M059J (cell line): ENCODE measurements at places on chromosomes 5 and 9.

DNA sequence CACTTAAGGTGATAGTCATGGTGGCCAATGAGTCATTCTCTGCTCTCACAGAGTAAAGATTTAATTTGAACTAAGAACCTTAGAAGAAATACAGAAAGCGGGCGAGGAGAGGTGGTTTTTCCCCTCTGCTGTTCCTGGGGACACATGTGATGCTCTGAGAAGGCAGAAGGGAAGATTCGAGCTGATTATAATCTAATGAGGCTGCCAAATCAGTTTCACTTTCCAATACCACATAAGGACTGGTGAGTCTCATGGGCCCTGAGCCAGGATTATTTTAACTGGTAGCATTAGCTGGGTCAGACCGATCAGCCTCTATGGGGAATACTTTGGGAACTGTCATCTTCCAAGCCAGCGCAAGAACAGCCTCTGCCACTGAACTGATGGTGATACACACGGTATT, 116.5 kb downstream of the SLC1A3 start:
- DNase-seq: peak; percentile 58

GRCh38 chr5:100827481-100827889, 75.6 kb downstream of the ST8SIA4 start:
- DNase-seq: no peak

GRCh38 chr9:126965077-126965476, 50.5 kb downstream of the RALGPS1 start:
- DNase-seq: no peak

- no peak for DNase-seq
Measured at GRCh38 chr5:173237875-173238220, 2.8 kb upstream of the NKX2-5 start.

GRCh38 chr5:67243349-67243748, 46.8 kb upstream of the CD180 start:
- DNase-seq: no peak

- DNase-seq: no peak
Measured at GRCh38 chr5:54357408-54358058, 47.2 kb upstream of the ARL15 start.

GRCh38 chr5:42718591-42718990, 38.0 kb upstream of the CCDC152 start:
- peak; percentile 74 for DNase-seq

DNA sequence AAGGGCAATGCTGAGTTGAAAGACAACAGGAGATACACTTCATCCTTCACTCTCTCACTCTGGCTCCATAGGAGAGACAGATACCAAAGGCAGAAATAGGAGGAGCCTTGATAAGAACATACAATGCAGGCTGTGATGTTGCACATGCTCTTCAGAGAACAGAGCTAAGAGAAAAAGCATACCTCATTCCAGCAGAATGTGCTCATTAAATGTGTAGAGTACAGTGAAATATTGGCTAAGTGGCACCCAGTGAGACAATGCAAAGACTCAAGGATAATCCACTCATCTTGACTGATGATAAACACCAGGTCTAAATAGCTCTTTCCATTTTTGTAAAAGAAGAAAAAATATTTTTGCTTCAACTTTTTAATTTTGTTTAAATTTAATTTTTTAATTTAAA, 139.7 kb downstream of the OR2K2 start:
- DNase-seq: no peak

GRCh38 chr5:102753889-102754766, 977 bp upstream of the PAM start:
- DNase-seq: peak; percentile 47

DNA sequence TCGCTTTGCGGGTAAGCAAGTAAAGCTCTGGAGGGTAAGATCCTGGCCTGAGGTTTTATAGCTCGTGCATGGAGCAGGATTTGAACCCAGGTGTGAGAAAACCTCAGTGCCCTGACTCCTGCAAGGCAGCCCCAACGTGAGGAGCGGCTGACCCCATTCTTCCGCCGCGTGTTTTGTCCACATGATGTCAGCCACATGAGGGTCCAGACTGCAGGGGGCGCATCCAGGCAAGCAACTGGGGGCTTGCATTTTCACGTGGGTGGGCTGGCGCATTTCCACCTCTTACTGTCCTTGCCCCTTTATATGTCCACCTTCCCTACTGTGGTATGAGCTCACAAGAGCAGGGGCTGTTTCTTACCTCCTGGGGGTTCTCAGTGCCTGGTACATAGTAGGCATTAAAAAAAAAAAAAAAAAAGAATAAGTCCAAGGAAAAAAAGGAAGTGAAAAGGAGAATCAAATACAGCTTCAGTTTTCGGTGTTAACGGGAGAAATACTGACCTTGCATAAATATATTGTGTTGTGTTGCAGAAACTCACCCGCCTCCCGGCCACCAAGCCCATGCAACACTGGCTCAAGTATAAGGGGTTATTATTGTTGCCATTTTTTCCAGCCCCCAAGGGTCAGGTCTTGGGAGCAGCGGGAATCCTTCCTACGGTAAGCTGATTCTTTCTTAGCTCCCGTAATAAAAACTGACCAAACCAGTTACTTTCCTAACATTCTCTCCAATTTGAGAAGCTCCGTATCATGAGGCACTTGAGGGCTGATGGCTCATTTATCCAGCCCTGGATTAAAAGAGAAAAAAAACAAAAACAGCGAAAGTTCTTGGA, 15.0 kb downstream of the TLX3 start:
- DNase-seq: no peak

DNA sequence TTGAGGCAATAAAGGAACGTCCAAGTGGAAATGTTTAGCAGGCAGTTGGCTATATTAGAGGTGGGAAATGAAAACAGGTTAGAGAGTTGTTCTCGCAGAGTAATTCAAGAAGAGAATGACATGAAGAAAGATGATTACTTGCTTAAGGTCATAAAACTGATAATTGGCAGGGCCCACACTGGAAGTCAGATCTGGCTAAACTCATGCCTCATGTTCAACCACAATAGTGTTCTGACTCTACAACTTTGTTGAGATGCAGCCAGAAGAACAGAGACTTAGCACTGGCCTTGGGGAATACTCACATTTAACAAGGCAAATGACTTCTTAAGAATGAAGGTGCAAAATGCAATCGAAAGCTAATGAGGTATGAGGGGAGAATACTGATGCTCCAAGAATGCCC, 27.2 kb upstream of the TNFSF8 start:
- no peak for DNase-seq

DNA sequence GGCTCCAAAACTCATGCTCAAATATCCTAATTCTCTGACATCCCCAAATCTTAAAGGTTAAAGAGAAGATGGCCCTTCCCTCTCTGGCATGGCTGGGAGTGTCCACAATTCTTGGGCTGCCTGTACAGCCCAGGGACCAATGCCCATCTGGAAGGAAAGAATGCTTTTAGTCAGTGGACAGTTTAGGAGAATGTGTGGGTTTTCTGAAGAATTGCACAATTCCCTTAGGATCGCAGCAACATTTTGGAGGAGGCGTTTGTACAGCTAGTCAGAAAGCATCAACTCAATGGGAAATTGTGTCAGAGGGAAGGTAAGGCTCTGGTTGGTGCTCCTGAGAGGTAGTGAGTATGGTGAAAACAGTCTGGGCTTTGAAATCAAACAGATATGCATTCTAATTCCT, 15.0 kb downstream of the FAM193B start:
- DNase-seq: no peak

- DNase-seq: no peak
Measured at GRCh38 chr5:149544028-149544420, 7.2 kb downstream of the CSNK1A1 start.

GRCh38 chr5:90144625-90145327, 264.8 kb downstream of the CETN3 start:
- peak; percentile 35 for DNase-seq

DNA sequence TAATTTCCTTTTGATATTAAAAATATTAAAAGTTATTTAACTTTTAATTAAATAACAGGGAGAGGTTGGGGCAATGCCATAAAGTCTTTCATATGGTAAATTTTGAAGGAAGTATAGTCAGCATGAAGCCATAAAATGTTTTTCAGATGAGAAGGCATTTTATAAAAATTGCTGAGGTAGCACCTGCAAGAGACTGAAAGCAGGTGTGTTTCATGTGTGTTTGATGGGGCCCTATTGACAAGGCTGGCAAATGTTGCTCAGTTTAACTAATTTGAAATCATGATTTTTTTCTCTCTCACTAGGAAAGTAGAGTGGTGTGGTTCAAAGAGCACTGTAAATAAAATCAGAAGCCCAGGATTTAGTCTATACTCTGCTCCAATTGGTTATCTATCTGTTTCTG, 805.8 kb upstream of the C9orf72 start:
- DNase-seq: no peak

DNA sequence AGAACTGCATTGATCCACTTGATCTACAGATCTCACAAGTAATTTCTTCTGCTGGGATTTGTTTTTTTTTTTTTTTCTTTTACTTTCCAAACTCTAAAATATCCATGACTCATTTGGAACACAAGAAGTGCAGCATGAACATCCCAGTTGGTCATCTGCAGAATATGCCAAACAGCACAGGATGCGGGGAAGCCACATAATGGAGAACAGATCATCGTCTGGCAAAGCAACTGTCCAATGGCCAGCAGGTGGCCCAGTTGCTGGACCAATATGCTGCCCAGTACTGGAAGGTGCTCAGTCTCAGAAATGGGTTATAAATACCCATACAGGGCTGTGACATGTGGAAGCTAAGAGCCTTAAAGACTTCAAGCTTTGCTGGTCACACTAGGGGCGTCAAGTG, 221.3 kb upstream of the TAS2R1 start:
- DNase-seq: peak; percentile 91

DNA sequence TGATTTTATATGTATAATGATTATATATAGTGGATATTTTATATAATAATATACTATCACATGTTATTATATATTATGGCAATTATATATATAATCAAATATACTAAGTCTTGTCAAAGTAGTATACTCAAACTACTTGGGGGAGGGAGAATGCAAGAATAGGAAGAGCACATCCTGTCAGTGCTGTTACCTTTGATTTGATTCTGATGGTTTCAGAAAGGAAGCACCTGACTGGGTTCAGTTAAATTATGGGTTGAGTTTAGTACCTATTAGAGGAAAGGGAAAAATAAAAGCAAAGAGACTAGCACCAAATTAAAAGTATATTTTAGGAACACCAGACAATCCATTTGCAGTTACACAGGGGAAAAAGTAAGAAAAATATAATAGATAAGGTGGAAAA, 107.6 kb downstream of the GRIA1 start:
- DNase-seq: no peak

GRCh38 chr5:89560696-89561095, 677.7 kb upstream of the MEF2C start:
- DNase-seq: peak; percentile 78

- DNase-seq: peak; percentile 37
Measured at GRCh38 chr5:134503937-134504437, 21.5 kb upstream of the JADE2 start.

GRCh38 chr9:5511476-5511875, 1.1 kb downstream of the PDCD1LG2 start:
- peak; percentile 49 for DNase-seq

DNA sequence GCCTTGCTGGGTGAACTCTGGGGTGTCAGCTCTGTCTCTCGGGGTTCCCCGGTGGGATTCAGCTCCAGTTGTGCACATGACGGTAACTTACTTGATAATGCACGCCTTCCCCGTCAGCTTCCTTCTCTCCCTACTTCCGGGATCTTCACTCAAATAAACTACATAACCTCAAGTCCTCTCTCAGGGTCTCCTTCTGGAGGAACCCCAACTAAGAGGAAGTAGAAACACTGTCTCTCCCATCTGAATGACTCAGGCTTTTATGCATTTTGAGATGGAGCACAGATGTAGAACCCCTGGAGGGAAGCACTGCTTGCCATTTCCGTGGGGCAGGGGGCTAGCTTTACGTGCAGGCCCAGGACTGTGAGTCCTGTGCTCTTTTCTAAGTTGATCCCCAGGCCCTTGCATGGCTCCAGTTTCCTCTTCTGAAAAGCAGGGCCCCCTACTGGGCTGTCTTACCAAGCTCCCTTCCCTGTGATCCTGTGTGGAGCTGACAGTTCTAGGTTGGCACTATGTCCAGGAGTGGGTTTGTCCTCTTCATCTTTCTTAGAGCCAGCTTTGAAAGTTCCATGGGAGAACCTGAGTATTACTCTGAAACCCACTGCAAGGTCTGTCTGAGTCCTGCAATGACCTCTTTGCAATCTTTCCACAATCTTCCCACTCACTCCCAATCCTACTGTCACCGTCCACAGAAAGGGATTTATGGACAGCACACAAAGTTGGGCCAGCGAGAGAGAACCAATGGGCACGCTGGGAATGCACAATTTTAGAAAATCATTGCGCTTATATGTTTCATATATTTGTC, 17.7 kb downstream of the S1PR3 start:
- DNase-seq: no peak

DNA sequence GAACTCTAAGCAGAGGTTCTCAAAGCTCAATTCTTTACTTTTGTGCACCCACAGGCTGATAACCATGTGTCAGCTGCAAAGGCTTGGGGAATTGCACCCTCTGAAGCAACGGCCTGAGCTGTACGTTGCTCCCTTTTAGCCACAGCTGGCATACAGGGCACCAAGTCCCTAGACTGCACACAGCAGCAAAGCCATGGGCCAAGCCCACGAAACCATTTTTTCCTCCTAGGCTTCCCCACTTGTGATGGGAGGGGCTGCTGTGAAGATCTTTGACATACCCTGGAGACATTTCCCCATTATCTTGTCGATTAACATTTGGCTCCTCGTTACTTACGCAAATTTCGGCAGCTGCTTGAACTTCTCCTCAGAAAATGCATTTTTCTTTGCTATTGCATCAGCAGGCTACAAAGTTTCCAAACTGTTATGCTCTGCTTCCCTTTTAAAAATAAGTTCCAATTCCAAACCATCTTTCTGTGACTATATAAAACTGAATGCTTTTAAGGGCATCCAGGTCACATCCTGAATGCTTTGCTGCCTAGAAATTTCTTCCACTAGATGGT, 23.0 kb downstream of the KIAA0825 start:
- DNase-seq: no peak

- DNase-seq: peak; percentile 91
Measured at GRCh38 chr9:2053883-2054845, 39.0 kb downstream of the SMARCA2 start.

DNA sequence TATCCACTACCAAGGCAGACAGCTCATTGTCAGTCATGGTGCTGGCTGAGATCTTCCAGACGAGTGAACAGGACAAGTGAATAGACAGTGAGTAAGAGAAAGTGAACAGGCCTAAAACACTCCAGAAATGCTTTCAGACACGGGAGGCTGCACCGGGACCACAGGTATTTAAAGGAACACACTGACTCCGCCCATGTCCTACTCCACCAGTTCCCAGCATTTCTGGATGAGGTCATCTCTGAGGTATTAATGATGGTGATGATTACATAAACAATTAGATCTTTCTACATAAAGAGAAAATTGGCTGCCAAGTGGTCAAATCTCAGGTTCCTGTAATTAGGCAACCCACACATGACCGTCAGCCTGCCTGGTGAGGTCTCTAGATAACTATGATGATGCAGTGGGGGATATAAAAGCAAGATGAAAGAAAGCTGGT, at the start of gene ACTBL2:
Gene ACTBL2, minus strand, starts transcription at position 141 of the 436 bp plus-strand sequence. Its CDS starts 104 bp downstream, at position 37.
- peak; percentile 98 for DNase-seq

- no peak for DNase-seq
Measured at GRCh38 chr5:102313912-102314311, 17.8 kb upstream of the SLCO4C1 start.

GRCh38 chr5:82802954-82803353, 274.2 kb downstream of the TMEM167A start:
- no peak for DNase-seq
